ENCODE measurements at places on chromosomes 3 and 15.

GRCh38 chr15:81939604-81940440 is 106.0 kb downstream of the MEX3B start:
- DNase-seq, result peak; percentile 41

- no peak for DNase-seq
Measured at GRCh38 chr3:73828348-73828747, 203.6 kb upstream of the PDZRN3 start.

DNA sequence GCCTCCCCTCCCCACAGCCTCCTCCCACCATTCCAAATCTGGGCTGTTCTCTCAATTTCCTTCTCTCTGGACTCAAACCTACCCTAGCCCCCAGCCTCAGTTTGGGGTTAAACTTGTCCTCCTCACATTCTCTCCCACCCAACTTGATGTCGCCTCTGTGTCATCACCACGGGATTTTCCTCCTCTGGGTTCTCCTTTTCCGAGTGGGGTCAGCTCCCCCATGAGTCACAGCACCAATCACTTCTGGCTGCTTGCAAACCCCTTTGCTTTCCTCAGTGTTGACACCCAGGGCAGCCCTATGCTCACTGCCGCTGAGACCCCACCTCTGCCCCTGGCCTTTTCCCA is 451 bp downstream of the CCR5AS start:
- DNase-seq, result no peak

DNA sequence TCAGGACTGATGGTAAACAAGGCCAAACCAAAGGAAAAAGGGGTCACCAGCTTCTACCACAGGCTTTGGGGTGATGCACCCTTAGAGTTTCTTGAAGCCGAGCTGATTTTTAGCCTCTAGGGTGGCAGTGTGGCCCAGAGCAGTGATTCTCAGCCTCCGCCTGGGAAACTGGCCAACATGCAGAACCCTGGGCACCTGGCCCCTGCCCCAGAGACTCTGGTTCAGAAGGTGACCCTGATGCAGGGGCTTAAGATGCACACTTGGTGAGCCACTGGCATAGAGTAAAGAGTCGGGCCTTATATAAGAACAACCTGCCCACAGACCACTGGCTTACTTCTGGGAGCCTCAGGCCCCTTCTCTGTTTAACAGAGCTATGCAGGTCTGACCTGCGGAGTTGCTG is 44.5 kb downstream of the SYNM start:
- DNase-seq, result no peak

DNA sequence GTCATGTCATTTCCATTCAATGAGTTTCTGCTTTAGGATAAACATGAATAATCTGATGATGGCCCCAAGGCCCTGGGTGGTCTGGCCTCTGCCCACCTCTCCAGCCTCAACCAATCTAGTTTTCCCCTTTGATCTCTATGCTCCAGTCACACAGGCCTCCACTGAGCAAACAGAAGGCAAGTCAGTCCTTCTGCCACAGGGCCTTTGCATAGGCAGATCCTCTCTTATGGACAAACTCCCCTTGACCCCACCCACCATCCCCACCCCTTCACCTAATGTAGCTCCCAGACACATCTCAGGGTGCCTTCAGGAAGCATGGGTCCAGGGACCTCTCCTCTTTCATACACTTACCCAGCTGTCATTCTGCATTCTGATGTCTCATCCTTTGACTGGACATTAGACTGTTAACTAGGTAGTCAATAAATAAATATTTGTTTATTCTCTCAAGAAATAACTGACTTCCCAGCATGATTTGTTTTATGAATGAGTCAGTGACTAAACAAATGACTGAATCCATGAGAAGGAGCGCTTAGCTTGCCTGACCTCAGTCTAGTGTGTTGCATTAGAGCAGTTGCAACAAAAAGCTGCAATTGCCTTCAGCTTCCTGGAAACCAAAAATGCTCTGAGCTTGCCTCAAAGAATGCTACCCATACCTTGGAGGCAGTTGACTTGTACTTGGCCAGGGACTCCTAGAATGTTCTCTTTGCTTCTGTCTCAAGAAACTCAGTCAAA is 386.6 kb upstream of the WNT5A start:
- no peak for DNase-seq

- DNase-seq, result no peak
Measured at GRCh38 chr3:196138482-196139254, 56.8 kb upstream of the TFRC start.

GRCh38 chr3:89252016-89252415 is 144.6 kb downstream of the EPHA3 start:
- no peak for DNase-seq

GRCh38 chr3:29591579-29591978 is 310.7 kb downstream of the RBMS3 start:
- DNase-seq, result no peak

GRCh38 chr15:41474941-41475340 is 18.7 kb upstream of the ITPKA start:
- DNase-seq, result no peak

GRCh38 chr3:70097084-70097483 is 97.6 kb downstream of the SAMMSON start:
- DNase-seq, result no peak

GRCh38 chr3:46087871-46088270 is 60.6 kb upstream of the XCR1 start:
- no peak for DNase-seq

DNA sequence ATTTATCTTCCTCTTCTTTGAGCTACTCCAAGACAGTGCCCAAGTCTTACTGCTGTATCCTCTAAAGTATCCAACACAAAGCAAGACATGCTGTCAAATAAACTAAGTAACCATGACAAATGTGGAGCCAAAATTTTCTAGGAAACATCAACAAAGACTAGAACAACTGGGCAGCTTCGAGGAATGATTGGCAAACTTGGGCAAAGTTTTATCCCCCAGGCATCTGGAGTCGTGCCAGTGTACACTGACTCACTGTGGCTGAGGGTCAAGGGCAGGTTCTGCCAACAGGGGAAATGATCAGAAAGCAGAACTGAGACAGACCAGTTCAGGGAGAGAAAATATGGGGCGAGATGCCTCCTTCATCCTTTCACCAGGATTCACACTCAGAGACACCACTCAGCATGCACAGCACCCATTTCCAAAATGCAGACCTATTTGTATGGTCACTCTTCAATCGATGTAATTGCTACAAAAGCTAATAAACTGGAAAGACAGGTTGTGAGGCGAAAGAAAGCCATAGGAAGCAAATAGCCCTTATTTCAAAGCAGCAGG is 65.8 kb downstream of the MB21D2 start:
- no peak for DNase-seq

DNA sequence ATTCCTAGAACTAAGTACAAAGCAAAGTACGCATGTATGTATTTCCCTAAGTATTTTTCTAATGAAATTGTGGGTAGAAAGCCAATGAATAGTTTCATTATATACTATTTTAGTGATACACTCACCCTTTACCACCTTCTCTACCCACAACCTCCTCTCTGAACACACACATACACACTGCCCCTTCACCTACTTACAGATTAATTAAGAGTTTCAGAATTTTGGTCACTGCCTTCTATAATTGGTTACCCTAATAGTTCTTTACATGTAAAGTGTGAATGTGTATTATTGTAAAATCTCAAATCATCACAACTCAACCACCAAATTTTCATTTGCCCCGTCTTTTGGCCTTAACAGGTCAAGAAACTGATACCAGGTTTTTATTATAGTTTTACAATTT is 7.2 kb downstream of the PFN2 start:
- DNase-seq, result no peak

DNA sequence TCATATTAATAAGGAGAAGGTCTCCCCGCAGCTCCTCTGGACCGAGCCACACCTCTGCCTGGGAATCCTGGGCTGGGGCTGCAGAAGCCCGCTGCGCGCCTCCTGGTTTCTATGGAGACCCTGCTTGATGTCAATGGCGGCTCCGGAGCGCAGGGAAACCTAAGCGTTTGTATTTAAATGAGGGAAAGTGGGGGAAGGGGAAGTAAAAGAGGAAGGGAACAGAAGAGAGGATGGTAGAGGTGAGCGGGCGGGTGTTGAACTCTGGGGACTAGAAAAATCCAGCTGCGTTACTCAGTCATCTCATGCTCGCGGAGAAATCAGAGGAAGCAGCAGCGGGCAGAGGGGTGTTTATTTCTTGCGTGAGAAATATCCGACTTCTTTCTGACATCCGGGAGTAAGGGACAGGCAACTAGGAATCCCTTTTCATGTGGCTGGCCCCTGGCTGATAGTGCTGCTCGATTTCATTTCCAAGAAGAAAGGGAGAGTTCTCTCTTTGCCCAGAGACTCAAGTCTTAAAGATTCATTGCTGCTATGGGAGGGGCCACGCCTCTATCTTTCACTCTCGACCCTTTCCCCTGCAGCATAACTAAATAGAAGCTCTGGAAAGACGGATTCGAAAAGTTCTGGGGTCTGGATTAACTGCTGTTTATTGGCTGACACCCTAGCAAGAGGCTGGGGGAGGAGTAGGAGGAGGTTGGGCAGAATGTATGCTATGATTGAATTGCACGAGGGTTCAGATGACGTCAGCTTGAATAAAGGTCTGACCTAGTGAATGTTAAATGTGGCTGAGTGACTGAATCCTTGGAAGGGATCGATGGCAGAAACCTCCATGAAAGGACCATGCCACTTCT is 110.5 kb upstream of the GAP43 start:
- peak; percentile 47 for DNase-seq

GRCh38 chr3:94098452-94098851 is 35.6 kb downstream of the NSUN3 start:
- no peak for DNase-seq

DNA sequence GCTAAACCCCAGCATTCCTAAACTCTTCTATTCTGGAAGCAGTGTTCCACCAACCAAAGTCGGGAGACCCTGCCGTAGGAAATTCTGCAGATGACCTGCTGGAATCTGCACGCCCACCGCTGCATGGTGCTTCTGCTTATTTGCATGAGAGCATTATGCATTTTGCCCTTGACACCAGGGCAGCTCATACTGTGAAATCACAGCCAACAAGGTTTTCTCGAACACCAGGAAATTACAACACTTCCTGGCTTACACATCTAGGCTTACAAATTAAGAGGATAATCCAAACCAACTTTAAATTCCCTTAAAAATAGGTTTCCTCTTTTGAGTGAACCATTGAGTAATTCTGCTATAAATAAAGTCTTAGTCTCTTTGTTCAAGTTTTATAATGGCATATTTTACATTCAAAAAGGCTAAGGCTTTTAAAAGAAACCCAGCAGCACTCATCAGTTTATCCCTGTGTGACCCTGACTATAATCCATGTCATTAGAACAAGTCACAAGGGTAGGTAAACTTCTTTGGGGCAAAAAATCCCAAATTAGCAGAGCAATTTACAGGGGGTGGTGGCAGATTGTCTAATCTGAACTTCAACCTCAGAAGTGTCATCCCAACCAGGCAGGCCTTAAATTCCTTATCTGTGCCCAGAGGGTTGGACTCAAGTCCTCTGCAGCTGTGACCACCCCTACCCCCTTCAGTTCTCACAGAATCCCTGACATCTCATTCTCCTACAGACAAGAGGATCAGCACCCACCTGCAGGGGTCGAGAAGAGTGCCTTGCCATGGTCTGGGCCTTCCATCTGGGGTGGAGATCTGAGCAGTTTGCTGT is 33.5 kb upstream of the RBP1 start:
- no peak for DNase-seq

DNA sequence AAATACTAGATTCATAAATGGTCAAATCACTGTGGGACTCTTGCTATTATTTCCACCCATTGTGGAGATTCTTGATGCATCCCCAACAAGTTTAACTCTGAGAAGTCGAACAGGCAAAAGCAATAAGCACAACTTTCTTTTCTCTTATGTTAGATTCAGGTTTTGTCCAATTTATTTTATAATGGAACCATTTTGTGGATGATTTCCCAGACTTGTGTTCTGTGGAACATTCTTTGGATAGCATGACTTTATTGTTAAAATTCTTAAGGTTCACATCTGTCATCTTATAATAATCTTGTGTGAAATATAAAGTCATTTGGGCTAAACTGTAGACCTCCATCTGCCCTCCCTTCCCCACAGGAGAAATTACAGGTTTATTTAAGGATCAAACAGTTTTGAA is 213.7 kb downstream of the LPP start:
- DNase-seq, result no peak

DNA sequence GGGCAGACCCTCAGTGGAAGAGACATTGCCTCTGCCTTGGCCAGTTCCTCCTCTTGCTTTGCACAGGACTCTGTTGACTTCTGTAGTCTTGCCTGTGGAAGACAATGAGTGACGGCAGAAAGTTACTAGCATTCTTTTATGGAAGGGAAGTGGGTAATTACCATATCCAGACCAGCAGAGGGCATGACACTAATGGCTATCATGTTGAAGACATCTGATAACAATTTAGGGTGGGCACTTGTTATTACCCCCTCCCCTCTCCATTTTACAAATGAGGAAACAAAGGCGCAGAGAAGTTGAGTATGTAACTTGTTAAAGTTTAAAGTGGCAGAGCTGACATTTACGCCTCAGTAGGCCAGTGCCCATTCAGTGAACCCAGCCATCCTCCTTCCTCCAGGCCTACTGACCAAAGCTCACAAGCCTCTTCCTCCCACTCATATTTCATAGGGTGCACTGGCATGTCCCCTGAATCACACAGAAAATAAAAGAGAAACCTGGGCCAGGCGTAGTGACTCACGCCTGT is 48.2 kb upstream of the FMN1 start:
- DNase-seq, result no peak

- no peak for DNase-seq
Measured at GRCh38 chr15:74784426-74785193, 2.7 kb downstream of the CSK start.

DNA sequence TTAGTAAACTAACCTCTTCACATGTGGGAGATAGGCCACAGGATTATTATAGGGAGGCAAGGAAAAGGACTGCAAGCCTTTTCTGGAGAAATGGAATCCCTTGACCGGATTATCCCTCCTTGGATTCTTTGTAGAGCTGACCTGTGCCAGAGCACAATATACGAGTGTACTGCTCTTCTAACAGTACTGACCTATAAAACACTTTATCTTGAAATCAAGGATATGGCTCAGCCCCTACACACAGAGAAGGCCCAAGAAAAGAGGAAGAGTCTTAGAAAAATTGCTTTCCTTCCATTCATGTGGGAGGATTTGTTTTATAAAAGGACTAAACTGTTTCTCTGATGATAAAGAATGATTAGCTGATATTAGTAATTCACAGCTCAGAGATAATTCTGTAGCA is 42.2 kb downstream of the DMXL2 start:
- DNase-seq, result no peak

DNA sequence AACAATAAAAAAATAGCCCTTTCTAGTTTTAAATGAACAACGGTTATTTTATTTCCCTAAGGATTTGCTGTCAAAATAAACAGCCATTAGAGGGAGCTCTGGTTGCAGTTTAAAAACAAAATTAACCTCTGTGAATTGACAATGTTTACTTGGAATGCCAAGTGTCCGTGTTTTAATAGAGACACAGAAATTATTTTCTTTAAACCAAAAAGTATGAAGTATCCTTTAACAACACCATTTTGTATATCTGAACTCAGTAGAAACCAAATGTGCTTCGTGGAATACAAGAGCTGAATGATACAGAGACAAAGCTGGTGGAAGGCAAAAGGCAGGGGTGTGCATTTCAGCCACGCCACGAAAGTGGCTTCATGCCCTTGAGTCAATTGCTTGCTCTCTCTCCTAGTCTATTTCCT is 74.4 kb downstream of the MOBP start:
- DNase-seq, result peak; percentile 31

GRCh38 chr15:26882616-26883365 is 15.9 kb downstream of the GABRA5 start:
- DNase-seq, result no peak

Measured in D341Med (cell line).